ENCODE measurements at places on chromosomes 13 and 19.

- peak overlapping the region; percentile 25 for H3K27ac ChIP-seq
- H3K36me3 ChIP-seq: peaks cover 6% of the 10 kb centered on the region
- peaks cover 7% of the 10 kb centered on the region for H3K4me1 ChIP-seq
These were observed 7.2 kb upstream of the ZNF606 start for GRCh38 chr19:58009666-58010301.

DNA sequence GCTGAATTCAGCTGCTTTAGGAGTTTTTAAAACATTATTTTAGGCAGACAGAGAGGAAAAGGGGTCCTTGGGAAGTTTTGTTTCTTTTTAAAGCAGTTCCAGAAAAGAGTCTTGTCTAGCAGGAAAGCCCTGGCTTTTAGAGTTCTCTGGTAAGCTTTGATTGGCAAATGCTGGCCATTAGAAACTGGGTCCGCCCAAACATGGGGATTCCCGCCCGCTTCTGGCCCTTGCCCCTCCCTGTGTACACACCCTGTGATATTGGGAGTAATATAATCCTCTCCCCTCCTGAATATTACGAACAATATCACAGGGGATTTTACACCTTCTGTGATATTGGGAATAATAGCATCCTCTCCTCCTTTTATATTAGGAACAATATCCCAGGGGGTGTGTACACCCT lies 58.9 kb downstream of the ERICH4 start:
- no peak for DNase-seq
- H3K27me3 ChIP-seq: no peaks in the 10 kb centered on the region
- no peaks in the 10 kb centered on the region for H3K4me1 ChIP-seq
- no peak overlapping the region for H3K4me3 ChIP-seq

DNA sequence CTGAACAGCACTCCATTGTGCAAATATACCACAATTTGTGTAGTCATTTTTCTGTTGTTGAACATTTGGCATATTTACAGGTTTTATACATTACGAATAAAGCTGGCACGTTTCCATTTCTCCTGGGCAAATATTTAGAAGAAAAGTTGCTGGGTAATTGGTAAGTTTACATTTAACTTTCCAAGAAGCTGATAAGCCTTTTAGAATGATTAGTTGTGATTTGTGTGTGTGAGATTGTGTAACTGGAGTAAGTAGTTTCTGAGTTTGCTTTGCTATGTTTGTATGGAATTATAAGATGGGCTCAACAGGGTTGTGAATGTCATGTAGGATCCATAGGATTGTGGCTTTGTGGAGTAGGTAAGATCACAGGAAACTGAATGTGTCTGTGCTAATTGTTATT lies 1.6 kb upstream of the ZNF529 start:
- H3K36me3 ChIP-seq: peaks cover 8% of the 10 kb centered on the region
- peaks cover 10% of the 10 kb centered on the region for H3K4me1 ChIP-seq
- peak overlapping the region; percentile 93 for H3K27ac ChIP-seq
- peak overlapping the region; percentile 75 for H3K4me3 ChIP-seq
- DNase-seq: no peak

- no peaks in the 10 kb centered on the region for H3K4me1 ChIP-seq
- no peak for DNase-seq
- no peak overlapping the region for H3K4me3 ChIP-seq
- H3K27ac ChIP-seq: no peak overlapping the region
- H3K27me3 ChIP-seq: no peaks in the 10 kb centered on the region
- peaks cover 61% of the 10 kb centered on the region for H3K36me3 ChIP-seq
These were observed 64.2 kb downstream of the SMARCA4 start for GRCh38 chr19:11025006-11025405.

DNA sequence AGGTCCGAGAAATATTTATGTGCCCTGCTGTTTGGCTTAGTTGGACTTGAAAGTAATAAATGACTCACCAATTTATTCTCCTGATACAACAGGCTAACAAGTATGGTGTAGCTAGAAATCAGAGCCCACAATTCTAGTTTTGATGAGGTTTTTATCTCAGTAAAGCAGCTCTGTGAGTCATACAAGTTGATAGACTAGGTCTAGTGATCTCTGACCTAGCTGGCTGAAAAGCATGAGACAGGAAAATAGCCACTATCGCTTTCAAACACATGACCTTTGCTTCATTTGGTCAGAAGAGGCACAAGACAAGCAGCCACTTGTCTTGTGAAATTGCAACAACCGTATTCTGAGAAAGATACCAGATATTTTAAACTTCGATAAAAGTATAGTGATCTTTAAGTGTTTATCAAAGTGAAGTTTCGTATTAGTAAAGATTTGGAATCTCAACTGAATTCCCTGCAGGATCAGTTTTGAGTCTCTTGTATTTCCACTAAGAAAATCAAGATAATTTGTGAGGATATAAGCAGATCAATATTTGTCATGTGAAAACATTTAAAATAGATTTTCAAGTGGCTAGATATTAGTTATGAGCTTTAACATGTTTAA lies 126.7 kb downstream of the MAB21L1 start:
- H3K27ac ChIP-seq: no peak overlapping the region
- H3K4me3 ChIP-seq: no peak overlapping the region
- peaks cover 7% of the 10 kb centered on the region for H3K4me1 ChIP-seq
- H3K27me3 ChIP-seq: no peaks in the 10 kb centered on the region
- DNase-seq: peak; percentile 25

DNA sequence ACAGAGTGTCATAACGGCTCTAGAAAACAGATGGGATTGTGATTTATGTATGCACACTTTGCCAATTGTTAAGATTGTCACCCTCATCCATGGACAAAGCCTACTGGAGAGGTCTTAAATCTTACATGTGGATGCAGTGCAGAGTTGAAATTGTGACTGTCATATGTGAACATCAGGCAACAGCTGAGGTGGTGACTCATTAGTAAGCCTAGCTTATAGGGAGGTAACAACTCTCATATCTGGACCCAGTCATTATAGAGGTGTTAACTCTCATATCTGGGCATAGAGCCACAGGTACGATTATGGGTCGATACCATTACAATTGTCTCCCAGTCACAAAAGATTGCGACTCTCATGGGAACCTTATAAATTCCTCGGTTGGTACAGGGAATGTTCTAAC lies 29.8 kb upstream of the ZNF254 start:
- no peaks in the 10 kb centered on the region for H3K4me1 ChIP-seq
- no peak for DNase-seq
- no peak overlapping the region for H3K27ac ChIP-seq
- H3K36me3 ChIP-seq: peaks cover 41% of the 10 kb centered on the region
- no peaks in the 10 kb centered on the region for H3K27me3 ChIP-seq

- no peaks in the 10 kb centered on the region for H3K27me3 ChIP-seq
- H3K4me3 ChIP-seq: no peak overlapping the region
- peak overlapping the region; percentile 89 for H3K27ac ChIP-seq
- H3K4me1 ChIP-seq: peaks cover 26% of the 10 kb centered on the region
- peaks cover 15% of the 10 kb centered on the region for H3K36me3 ChIP-seq
- no peak for DNase-seq
These were observed 3.6 kb downstream of the TRIP10 start for GRCh38 chr19:6743066-6743465.

- no peak for DNase-seq
- no peak overlapping the region for H3K27ac ChIP-seq
- H3K4me3 ChIP-seq: no peak overlapping the region
- no peaks in the 10 kb centered on the region for H3K27me3 ChIP-seq
- H3K4me1 ChIP-seq: no peaks in the 10 kb centered on the region
These were observed 12.5 kb upstream of the CHERP start for GRCh38 chr19:16554776-16555175.

DNA sequence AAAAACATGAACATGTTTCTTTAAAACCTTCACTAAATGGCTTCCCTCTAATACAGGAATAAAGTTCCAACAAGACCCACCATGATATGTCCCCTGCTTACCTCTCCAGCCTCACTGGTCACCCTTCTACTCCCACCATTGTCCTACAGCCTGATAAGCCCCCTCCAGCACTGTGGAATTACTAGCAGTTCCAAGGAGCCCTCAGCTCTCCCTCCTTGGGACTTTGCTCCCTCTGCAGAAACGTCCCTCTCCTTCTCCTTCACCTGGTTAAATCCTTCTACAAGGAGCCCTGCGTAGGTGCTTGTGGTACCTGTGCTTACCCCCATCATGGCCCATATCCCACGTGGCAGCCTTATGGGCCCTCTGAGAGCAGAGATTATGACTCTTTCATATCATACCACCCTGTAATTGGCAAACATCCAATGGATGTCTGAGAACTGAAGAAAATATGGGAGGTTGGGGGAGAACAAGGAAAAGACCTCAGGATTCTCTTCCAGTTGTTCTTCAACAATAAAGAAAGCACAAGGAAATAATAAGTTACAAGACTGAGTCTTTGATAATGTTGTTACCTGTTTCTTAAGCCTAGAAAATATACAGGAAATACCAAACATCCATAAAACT lies 26.1 kb upstream of the DOCK9 start:
- H3K4me3 ChIP-seq: no peak overlapping the region
- no peaks in the 10 kb centered on the region for H3K27me3 ChIP-seq
- no peak for DNase-seq
- no peaks in the 10 kb centered on the region for H3K36me3 ChIP-seq
- H3K4me1 ChIP-seq: peaks cover 9% of the 10 kb centered on the region
- no peak overlapping the region for H3K27ac ChIP-seq

DNA sequence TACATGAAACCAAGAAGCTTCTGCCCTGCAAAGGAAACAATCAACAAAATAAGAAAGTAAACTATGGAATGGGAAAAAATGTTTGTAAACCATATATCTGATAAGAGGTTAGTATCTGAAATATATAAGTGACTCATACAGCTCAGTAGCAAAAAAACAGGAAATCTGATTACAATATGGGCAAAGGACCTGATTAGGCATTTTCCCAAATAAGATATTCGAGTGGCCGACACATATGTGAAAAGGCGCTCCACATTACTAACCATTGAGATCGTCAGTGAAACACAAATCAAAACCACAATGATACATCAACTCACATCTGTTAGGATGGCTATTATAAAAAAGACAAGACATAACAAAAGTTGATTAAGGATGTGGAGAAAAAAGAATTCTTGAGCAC lies 2818.6 kb upstream of the PCDH20 start:
- no peaks in the 10 kb centered on the region for H3K27me3 ChIP-seq
- no peaks in the 10 kb centered on the region for H3K36me3 ChIP-seq
- peak; percentile 63 for DNase-seq
- H3K27ac ChIP-seq: no peak overlapping the region
- H3K4me1 ChIP-seq: no peaks in the 10 kb centered on the region
- H3K4me3 ChIP-seq: no peak overlapping the region

DNA sequence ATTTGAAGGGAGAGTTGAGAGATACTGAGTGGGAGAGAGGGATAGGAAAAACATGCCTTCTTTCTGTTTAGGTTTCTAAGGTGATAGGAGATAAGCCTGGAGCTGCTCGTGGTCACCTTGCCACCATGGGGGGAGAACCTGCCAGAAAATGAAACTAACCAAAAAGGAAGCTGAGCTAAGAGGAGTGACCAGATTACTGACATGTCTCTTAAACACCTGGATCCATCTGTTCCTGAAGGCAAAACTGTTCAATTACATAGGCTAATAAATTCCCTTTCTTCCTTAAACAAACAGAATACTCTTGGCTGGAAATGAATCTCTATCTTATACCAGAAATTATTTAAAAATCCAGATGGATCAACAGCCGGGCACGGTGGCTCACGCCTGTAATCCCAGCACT lies 27.3 kb downstream of the ZNF473 start:
- no peak overlapping the region for H3K4me3 ChIP-seq
- H3K36me3 ChIP-seq: no peaks in the 10 kb centered on the region
- no peaks in the 10 kb centered on the region for H3K27me3 ChIP-seq
- H3K27ac ChIP-seq: no peak overlapping the region

DNA sequence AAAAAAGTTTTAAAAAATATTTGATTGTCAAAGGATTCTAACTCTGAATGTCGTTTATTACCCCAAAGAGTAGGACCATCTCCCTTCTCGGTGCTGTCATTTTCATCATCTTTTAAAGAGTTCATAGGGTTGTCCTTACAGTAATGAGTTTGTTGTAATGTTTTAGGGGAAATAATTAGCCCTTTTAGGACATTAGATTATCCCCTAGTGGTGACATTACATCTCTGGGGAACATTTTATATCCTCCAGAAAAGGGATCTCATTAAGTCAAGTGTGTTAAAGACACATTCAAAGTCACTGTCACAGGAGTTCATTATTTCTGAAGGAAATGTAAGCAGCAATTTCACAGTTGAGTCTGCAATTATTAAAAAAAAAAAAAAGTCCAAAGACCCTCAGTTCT lies 99.3 kb upstream of the GJB6 start:
- H3K27me3 ChIP-seq: no peaks in the 10 kb centered on the region
- H3K4me1 ChIP-seq: no peaks in the 10 kb centered on the region
- no peak overlapping the region for H3K27ac ChIP-seq
- H3K4me3 ChIP-seq: no peak overlapping the region

DNA sequence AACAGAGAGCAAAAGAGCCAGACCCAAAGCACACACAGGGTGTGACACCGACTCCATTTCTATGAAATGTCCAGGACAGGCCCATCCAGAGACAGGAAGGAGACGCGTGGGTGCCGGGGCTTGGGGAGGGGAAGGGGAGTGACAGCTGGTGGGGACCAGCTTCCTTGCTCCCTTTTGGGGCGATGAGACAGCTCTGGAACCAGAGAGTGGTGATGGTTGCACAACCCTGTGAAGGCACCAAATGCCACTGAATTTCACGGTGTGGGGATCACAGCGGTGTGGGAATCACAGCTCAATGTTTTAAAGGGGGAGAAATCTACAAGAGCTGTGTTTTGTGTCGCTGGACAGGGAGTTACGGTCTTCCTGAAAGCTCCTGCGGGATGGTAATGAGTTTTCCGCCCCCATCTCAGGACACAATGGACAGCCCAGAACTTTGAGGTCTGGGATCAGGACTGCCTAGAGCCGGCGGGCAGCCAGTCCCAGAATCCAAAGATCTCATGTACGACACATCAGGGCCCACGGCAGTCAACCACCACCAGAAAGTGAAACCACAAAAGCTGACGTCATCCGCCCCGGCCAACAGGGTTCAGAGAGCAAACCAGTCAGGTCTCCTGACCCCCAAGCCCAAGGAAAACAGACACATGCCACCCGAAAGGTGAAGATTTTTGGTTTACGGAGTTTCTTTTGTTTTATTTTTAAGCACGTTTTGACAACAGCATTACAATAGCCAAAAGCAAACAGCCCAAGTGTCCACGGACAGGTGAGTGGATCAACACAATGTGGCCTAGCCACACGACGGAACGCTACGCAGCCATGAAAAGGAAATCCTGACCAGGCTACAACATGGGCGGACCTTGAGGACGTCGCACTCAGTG lies 7.3 kb downstream of the SGTA start:
- H3K27me3 ChIP-seq: no peaks in the 10 kb centered on the region
- no peak overlapping the region for H3K4me3 ChIP-seq
- DNase-seq: peak; percentile 54
- peaks cover 4% of the 10 kb centered on the region for H3K4me1 ChIP-seq
- no peaks in the 10 kb centered on the region for H3K36me3 ChIP-seq
